ENCODE measurements at places on chromosomes 3 and 15.

GRCh38 chr15:97174886-97175540 is 785.5 kb upstream of the ARRDC4 start:
- peak; percentile 27 for DNase-seq

DNA sequence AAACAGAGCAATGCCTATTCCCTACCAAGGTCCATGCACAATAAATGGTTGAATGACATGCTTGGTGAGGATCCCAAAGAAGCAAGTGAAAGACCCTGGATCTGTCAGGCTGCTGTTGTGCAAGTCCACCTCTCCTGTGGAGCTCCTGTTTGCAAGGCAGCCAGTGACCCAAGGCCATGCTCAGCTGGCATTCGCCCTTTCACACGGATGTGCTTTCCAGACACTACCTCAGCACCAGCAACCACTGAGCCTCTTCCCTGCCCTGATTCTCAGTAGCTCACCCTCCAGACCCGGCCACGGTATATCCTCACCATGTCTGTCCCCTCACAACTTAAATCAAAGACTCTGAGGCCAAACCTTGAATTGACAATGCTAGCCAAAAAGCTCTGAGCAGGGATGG is 23.3 kb downstream of the WWTR1 start:
- no peak for DNase-seq

DNA sequence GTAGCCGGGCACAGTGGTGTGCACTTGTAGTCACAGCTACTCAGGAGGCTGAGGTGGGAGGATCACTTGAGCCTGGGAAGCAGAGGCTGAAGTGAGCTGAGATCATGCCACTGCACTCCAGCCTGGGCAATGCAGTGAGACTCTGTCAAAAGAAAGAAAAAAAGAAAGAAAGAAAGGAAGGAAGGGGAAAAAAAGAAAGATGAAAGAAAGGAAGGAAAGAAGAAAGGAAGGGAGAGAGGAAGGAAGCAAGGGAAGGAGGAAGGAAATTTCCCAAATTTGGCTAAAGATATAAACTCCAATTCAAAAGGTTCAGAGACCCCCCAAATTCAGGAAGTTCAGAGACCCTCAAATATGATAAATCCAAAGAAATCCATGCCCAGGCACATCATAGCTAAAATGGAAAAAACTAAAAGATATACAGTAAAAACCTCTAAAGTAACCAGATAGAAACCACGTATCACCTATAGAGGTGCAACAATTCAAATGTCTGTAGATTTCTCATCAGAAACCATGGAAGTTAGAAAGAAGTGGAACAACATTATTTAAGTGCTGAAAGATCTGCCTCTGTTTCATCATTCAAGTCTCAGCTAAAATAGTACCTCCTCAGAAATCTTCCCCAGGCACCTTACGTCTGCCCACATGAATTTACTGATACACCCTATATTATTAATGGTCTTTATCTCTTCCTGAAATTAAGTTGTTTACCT is 10.7 kb downstream of the DET1 start:
- no peak for DNase-seq

DNA sequence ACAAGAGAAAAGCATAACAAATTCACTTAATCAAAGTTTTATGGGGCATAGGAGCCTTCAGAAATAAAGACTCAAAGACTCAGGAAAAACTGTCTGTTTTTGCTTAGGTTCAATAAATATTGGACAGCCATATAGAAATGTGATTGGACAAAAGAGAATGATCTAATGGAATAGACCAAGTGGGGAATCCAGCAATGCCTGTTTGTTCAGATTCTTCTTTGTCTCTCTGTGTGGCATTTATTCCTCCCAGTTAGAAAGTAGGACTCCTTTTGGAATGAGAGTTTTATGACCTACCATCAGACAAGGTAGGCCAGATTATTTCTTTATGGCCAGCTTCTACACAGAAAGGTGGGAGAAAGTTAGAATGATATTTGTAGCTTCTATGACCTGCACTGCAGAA is 1460.1 kb downstream of the OTOL1 start:
- no peak for DNase-seq

GRCh38 chr3:150797155-150797554 is 34.2 kb upstream of the SIAH2 start:
- DNase-seq, result no peak

DNA sequence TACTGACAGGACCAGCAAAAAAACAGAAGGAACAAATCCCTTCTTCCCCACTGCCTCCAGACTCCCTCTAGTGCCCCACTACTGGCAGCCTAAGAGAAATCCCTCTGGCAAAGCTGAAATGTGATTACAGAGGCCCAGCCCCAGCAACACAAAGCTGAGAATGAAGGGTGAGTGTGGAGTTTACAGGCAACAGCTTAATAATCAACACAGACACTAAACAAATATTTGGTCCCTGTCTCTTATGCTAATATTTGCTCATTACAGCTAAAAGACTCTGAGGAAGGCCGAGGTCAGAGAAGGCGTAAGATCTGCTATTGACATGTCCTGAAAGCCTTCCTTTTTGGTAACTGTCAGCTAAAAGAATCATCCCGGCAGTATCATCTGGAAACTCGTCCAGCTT is 308.5 kb upstream of the RASGRP1 start:
- no peak for DNase-seq

DNA sequence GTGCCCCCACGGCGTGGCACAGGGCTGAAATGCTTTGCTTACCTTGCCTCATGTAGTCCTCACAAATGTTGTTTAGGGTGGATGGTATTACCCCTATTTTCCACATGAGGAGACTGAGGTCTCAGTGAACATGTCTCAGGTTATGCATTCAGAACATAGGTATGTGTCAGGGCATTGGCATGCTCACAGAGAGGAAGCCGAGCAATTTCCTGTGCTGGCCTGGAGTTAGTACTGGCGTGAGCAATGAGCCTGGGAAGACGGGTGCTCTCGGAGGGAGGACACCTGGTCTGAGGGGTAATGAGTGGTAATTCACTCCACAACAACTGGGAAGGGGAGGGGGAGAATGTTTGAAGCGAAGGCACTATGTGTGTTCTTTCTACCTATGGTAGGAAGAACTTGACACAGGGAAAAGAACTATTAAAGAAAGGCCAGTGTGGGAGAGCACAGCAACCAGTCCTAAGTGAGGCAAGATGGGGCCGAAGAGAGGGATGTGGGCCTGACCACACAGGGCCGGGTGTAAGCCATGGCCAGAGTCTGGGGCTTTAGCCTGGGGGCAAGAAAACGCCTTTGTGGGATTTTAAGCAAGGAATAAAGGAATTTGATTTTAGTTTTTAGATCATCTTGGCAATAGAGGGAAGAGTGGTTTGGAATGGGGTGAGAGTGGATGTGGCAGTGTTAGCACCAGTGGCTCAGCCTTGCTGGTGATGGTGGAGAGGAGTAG is 4.9 kb upstream of the FAM131A start:
- DNase-seq, result no peak

DNA sequence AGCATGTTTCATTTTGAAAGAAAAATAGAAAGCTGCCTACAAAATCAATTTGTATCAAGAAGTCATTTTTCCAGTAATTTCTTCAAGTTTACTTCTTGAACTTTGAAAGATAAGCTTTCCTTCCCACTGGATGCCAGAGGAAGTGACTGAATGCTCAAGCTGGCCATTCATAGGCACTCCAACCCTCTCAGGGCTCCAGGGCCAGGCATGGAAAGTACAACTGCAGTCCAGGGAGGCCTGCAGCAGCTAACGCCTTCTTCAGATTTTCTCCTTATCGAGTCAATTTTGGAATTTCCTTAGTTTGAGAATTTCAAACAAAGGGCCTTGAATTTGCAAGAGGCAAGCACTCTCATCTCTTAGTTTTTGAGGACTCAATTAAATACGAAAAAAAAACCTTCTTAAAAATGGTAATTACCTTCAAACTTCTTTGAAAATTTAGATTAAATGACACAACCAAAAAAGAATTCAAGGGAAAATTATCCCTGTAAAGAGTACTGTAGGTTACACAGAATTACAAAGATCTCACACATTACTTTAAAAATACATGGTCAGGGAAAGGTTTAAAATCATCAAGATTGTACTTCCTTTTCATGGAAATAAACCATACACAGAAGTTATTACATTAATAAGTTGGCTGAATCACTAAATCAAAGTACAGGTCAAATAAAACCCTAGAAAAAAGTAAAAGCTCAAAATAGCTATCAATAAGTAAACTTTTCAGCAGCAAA is 2.5 kb downstream of the UBP1 start:
- DNase-seq, result no peak

DNA sequence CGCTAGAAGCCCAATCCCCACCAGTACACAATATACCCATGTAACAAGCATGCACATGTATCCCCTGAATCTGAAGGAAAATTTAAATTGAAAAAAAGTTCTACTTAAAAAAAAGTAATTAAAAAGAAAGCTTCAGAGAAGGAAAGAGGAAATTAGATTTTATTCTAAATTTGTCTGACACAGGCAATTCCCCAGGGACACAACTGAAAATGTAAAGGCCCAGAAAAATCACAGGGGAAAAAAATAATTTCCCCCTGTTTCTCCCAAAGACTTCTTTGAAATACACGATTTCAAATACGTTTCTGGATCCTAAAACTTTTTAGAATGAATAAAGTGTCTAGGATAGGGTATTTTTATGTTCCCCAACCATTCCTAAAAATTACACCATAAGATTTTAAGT is 42.9 kb downstream of the SEMA5B start:
- no peak for DNase-seq

- no peak for DNase-seq
Measured at GRCh38 chr15:43920815-43921214, 94.0 kb downstream of the WDR76 start.

- no peak for DNase-seq
Measured at GRCh38 chr15:44427756-44428724, 611 bp downstream of the CTDSPL2 start.

DNA sequence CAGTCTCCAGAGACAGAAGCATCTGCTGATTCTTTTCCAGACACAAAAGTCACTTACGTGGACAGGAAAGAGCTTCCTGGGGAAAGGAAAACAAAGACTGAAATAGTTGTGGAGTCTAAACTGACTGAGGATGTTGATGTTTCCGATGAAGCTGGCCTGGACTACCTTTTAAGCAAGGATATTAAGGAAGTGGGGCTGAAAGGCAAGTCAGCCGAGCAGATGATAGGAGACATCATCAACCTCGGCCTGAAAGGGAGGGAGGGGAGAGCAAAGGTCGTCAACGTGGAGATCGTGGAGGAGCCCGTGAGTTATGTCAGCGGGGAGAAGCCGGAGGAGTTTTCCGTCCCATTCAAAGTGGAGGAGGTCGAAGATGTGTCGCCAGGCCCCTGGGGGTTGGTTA is 25.4 kb downstream of the SYNM start:
- no peak for DNase-seq
